Posterior vena cava (tissue), 2 donors: ENCODE measurements at places on chromosomes 12 and 14. TPM values are rescaled to one million over a fixed set of nuclear protein-coding genes. Genes with fewer than 3 reads are reported as not detected.

DNA sequence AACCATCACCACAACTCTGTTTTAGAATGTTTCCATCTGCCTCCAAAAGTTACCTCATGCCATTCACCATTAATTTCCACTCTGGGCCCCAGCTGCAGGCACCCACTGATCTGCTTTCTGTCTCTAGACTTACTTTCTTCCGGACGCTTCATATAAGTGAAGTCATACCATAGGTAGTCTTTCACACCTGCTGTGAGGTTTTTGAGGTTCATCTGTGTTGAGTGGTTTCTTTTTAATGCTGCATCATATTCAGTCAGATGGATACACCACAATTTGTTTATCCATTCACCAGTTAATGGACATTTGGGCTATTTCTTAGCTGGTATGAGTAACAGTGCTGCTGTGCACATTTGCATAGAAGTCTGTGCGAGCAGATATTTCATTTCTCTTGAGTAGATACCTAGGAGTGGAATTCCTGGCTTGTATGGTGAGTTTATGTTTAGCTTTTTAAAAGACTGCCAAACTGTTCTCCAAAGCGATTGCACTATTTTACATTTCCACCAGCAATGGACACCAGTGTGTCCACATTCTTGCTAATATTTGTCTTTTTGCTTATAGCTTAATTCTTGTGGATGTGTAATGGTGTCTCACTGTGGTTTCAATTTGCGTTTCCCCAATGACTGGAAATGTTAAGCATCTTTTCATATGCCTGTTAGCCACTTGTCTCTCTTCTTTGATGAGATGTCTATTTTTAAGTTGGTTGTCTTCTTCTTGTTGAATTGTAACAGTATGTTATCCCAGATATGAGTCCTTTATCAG, 48.3 kb downstream of the ZFYVE21 start:
- no peak for DNase-seq

DNA sequence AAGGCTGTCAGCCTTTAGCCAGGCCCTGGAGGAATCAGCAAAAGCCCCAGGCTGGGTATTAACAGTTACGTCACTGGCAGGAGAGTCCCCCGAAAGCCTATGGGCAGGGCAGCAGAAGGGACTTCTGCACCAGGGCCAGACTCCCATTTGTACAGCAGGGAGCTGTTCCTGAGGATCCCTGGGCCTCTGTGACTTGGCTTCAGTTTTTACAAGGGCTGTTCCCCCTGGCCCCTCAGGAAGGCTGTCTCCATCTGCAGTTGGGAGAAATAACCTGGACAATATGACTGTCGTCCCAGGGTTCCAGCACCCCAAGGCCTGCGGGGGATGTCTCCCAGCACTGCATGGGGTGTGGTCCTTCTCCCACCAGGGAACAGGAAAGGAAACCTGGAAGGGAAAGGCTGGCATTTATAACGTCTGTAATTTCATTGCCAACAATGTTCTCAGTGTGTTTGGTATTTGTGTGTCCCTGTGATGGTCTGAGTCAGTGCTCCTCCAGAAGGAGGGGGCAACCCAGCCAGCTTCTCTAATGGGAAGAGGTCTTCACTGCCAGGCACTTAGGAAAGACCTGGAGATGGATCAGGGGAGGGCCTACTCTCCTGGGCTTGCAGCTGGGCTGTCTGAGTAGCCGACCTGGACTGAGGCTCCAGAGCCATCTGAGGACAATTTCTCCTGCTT, 42.4 kb downstream of the ERH start:
- peak; percentile 87 for DNase-seq

GRCh38 chr14:104207142-104208014, 69.0 kb downstream of the KIF26A start:
- DNase-seq, result no peak

Gene CLEC4A
- total RNA-seq, result 1.9 TPM

DNA sequence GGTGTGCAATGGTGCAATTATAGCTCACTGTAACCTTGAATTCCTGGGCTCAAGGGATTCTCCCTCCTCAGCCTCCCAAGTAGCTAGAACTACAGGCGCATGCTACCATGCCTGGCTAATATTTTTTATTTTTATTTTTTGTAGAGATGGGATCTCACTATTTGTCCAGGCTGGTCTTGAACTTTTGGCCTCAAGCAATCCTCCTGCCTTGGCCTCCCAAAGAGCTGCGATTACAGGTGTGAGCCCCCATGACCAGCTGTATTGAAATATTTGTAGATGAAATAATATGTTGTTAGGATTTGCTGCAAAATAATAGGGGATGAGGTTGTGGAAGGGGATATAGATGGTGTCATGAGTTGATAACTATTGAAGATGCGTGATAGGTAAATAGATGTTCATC, 4.9 kb downstream of the KLHL28 start:
- DNase-seq, result no peak

- no peak for DNase-seq
Measured at GRCh38 chr14:58077621-58078020, 74.4 kb downstream of the ARMH4 start.

DNA sequence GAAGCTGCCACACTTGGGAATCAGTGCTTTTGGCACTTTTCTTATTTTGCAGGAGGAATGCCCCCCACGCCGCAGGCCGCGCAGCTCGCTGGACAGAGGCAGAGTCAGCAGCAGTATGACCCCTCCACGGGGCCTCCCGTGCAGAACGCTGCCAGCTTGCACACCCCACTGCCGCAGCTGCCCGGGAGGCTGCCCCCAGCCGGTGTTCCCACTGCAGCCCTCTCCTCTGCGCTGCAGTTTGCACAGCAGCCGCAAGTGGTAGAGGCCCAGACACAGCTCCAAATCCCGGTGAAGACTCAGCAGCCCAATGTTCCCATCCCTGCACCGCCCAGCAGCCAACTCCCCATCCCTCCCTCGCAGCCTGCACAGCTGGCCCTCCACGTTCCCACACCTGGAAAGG, 32.3 kb downstream of the EP400 start:
- no peak for DNase-seq

DNA sequence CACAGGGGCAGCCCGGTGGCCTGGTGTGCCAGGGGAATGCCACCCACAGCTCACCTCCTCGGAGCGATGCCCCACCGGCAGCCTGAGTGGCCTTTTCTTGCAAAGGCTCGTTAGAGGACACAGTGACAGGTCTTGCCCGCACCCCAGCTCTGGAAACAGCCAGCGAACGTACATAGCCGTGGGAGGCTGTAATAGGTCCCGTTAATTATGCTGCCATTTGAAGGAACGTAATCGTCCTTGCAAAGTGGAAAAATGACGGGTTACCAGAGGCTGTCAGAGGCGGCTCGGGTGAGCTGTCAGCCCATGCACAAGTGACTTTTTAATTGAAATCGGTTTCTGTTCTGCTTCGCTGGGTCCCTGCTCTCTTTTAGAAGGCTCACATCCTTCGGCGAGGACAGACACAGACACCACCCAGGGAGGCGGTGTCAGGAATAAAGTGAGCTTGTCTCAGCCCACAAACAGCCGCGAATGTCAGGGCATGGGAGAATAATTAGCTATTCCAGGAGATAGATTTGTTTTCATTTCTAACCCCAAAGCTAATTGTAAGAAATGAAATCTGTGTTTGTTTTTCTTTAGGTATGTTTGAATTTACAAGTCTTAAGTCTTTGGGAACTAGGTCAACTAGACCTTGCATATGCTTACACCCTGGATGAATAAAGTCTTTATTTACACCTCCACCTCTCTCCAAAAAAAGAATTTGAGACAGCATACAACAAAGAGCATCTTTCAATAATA, 77.2 kb upstream of the RFLNA start:
- DNase-seq, result no peak

Gene KCNH3
- total RNA-seq, result 0.10 TPM

- no peak for DNase-seq
Measured at GRCh38 chr14:22200977-22201605, 387.9 kb downstream of the DAD1 start.

GRCh38 chr12:105977652-105978051, 161.1 kb downstream of the NUAK1 start:
- DNase-seq, result no peak

DNA sequence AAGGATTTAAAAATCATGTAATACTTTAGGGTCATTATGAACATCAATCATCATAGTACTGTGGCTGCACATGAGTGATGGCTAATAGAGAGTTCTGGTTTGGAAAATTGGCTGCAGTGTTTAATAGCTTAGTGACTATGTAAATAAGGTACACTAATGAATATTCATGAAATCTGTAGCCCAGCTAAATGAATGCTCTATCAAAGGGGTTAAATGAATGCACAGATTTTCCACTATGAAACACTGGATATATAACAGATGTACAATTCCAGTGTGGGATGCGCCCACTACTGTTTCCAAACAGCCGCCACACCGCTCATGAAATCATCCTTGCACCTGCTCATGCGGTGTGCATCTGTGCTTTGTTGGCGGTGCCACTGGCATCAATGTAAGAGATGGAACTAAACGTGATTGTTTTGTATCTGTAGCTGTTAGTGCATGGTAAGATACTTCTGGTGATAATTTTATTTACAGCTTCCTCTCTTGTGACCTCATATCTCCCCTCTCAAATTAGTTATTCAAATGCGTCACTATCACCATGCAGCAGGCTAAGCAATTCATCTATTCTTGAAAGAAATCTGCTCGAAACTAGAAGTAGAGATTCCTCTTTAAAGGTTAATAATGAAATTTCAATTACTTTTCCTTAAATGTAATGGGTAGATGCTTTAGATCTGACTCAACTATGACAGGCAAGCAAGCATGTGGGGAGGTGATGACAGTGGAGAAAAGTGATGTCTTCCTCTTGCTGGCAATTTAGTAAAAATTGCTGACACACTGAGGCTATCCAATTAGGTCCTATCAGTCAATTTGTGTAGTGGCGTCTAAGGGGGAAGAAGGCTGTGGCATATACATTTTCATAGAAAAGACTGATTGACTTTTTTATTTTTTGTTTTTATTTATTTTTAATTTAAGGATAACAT, 433.6 kb downstream of the AEBP2 start:
- DNase-seq, result no peak

Gene TMEM132C
- 1.5 TPM for total RNA-seq

GRCh38 chr14:74860899-74861733, 14.8 kb downstream of the PROX2 start:
- DNase-seq, result peak; percentile 97

Gene HOXC12
- 1.1 TPM for total RNA-seq

Gene MYG1
- total RNA-seq, result 35.6 TPM

DNA sequence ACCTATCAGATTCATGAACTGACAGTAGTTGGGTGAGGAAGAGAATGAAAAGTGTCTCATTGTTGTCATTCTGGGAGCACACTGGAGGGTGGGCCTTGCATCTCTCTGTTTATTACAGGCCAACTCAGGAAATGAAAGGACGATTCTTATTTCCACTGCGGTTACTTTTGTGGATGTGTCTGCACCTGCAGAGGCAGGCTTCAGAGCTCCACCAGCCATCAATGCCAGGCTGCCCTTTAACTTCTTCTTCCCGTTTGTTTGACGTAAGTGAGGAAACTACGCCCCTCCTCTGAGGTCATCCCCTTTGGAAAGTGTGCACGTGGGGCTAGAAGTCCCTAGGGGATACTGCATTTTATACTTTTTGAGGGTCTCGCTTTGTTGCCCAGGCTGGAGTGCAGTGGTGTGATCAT, 33.7 kb downstream of the TCTN1 start:
- no peak for DNase-seq

DNA sequence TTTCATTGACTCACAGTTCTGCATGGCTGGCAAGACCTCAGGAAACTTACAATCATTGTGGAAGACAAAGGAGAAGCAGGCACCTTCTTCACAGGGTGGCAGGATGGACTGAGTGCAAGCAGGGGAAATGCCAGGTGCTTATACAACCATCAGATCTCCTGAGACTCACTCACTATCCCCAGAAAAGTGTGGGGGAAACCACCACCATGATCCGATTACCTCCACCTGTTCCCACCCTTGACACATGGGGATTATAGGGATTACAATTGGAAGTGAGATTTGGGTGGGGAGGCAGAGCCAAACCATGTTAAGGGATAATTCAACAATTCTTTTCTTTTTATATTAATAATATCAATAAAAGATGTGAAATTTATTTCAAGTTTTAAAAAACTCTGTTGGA, 34.1 kb downstream of the CNTN1 start:
- no peak for DNase-seq

GRCh38 chr12:106030210-106031071, 108.3 kb downstream of the NUAK1 start:
- no peak for DNase-seq

Gene GPR137C
- 0.33 TPM for total RNA-seq

Gene C12orf42
- total RNA-seq, result not detected

DNA sequence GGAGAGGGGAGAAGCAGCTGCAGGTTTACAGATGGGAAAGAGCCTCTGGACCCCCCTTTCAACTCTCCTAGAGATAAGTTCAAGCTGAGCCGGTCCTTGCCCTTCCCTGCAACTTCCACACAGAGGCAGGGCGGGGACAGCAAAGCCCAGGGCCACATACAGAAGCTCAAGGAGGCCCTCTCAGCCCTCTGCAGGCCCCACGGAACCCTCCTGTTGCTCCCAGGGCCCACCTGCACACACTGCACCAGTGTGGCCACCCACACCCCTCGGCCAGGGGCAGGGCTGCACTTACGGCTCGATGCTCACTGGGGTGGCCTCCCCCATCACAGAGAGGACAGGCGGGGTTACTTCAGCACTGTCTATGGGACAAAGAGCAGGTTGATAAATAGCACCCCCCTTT, 13.0 kb upstream of the PNMA1 start:
- DNase-seq, result peak; percentile 78

Gene RERGL
- total RNA-seq, result 7.9 TPM

DNA sequence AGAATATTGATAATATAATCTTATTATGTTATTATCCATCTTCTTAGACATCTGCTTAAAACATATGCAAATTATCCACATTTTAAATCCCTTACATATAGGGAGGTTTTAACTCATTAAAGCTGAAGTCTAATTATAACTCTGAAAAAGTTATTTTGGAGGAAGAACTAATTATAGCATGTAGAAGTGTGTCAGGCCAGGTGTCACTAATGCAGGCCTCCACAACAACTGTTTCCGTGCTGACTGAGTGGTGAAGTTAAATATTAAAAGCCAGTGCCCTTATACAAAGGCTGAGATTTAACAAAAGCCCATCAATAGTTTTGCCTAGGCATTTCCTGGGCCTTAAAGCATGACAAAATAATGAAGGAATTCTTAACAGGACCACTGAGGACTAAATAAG, 157.4 kb downstream of the LRRK2 start:
- DNase-seq, result no peak

DNA sequence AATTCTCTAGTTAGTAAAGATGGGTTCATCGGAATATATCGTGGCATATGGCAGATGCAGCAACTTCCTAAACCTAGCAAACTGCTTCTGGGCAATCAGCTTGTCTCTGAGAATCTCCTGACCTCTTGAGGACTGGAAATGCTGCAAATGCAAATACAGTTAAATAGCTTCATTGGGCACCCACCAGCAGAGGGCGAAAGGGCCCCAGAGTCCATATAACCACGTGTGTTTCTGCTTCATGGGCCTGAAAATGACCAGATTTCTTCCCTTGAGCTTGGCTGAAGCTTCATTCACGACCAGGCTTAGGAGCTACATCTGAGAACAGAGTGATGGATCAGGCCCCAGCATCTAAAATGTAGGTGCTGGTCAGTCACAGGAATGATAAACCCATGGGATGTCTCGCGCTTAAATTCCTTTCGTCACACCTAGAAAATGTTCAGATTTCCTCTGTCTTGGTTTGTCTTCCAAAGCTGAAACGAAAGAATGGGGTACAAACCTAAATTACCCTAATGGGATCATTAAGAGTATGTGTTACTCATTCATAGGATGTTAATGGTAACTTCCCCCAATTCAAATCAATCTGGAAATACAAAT, 1482.5 kb upstream of the TMEM132C start:
- DNase-seq, result no peak

Gene AQP6
- not detected for total RNA-seq

GRCh38 chr12:33111850-33112249, 215.3 kb upstream of the PKP2 start:
- DNase-seq, result no peak

GRCh38 chr14:101808020-101808641, 46.6 kb downstream of the PPP2R5C start:
- DNase-seq, result no peak

Gene KRT75
- not detected for total RNA-seq
